NCI-H2029 (cell line): ENCODE measurements at places on chromosomes 5 and 9.

- no peak for DNase-seq
Measured at GRCh38 chr9:21795483-21795882, 7.0 kb upstream of the MTAP start.

DNA sequence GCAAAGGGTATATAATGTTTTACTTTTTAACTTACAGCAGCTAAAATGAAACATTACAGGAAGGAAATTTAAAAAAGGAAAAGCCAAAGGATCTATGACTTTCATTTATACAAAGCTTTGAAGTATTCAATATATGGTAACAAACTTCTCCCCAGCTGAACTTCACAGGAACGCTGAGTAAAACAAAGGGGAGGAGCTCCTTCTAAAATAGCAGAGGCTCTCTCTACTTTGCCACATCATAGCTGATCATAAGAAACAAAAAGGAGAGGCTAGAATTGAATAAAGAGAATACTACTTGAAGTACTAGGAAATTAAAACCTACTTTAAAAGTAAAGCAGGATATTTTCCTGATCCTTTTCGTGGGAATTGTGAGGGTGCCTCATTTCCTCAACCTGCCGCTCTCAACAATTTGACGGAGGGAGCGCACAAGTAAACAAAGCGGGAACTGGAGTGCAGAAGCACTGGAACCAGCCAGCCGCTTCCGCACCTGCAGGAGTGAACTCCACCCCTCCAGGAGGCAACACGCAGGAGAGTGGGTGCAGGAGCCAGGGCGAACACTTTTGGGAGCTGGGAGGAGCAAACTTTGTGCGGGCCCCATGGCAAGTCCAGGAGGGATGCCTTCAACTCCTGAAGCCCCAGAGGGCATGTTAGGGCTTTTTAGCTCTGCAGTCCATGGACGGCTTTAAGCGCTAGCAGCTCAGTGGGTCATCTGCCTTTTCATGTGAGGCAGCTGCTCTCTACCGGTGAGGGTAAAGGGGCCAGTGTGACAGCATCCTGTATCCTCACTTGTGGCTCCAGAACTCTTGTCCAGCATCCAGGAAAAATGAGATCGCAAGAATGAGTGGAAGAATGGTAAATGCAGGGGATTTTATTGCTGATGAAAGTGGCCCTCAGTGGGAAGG lies 757.4 kb downstream of the PTPRD start:
- DNase-seq: peak; percentile 4

- no peak for DNase-seq
Measured at GRCh38 chr5:147442224-147442623, 67.6 kb downstream of the DPYSL3 start.

- DNase-seq: no peak
Measured at GRCh38 chr9:116467740-116468351, 219.3 kb upstream of the TRIM32 start.

DNA sequence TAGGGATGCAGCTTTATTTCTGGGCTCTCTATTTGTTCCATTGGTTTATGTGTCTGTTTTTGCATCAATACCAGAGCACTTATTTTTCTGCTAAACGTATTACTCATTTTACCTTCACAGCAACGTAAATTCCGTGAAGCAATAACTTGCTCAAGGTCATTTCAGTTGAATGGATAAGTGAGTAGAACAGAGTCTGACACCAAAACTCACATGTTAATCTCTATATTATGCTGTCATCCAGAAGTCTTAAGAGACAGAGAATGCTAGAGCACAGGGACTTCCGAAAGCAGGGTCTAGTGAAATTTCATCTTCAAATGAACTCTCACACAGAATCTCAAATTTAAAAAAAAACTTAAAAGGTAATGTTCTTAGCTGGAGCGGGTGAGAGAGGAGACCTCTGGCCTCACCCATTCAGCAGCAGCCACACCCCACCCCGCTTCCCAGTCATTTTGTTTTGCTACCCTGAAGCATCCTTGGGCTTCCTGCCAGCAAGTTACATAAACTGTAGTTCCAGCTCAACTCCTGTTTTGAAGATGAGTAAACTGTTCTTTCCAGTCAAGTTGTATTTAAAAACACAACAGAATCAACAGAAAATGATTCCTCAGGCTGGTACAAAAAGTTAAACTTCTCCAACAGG lies 69.3 kb downstream of the TRIM36 start:
- DNase-seq: no peak

GRCh38 chr5:102678267-102679058 lies 76.6 kb upstream of the PAM start:
- DNase-seq: no peak

DNA sequence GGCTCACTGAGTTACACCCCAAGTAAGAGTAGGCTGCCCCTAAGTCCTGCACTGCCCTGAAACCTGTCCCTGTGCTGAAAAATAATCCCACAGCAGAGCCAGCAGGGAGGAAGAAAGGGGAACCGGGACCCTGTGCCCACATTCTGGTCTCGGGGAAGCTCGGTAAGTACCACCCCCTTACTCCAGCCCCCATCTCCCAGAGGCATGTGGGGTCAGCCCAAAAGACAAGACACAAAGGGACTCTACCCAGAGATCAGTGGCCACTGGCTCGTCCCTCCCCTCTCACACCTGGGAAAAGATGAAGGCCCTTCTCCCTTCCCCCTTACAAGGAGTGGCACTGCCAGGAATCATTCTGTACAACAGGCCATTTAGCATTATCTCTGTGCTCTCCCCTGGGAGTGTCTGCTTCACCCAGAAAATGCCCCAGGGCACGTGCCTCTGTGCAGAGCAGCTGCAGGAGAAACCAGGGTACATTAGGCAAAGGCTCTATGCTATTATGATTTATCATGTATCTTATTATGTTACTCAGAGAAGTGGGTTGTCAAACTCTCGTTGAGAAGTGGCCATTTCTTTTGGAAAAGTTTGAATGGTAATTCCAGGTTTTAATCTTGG lies 71.3 kb downstream of the NDFIP1 start:
- DNase-seq: no peak

GRCh38 chr5:130090569-130091270 lies 186.5 kb downstream of the CHSY3 start:
- no peak for DNase-seq

- no peak for DNase-seq
Measured at GRCh38 chr9:127102176-127102575, 20.3 kb downstream of the ANGPTL2 start.

DNA sequence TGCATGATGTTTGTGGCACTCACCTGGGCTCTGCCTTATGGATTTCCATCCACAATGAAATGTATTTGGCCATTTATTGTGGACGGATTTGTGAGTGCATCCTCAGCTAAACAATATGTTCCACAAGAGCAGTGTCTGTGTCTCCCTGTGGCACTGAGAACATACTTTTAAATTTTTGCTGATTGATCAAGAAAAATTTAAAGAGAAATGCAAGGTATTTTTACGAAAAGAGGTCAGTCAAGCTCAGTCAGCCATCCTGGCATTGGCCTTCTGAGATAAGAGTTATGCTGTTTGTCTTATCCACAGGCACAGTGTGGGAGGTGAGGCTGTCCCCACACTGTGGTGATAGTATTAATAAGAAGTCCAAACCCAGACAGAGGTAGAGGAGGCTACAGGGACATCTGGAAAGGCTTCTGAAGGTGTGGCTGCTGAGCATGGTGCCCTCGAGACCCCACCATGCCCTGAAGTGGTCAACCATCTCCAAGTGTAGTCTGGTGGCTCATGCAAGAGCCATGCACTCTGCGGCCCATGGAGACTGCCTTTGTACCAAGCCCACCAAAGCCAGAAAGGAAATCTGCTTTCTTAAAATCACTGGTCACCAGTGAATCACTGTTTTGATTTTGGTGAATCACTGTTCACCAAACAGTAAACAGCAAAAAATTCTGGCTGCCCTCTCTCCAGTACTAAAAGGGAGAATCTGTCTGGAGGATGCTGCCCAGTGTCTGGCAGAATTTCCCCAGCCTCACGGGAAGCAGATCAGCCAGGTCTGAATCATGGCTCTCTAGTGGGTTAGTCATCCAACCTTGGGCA lies 28.8 kb downstream of the SPOCK1 start:
- no peak for DNase-seq

DNA sequence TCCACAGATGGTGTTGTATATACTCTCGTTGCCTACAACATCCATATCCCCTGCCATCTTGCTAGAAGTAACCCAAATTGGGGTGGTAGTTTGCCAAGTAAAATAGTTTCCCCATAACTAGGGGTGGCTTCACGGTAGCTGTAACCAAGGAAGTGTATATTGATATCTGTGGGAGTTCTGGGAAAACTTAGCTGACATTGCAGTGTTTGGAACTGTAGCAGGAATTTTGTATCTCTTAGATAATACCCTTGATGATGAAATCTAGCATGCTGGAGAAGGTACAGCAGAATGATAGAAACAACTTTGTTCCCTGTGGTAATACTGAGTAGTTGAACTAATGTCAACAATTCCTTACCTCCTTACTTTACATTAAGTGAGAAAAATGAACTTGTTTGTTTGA lies 29.8 kb downstream of the FBXL7 start:
- DNase-seq: no peak

GRCh38 chr5:32538031-32538547 lies 47.3 kb upstream of the SUB1 start:
- DNase-seq: peak; percentile 58

GRCh38 chr9:36872641-36873040 lies 161.4 kb downstream of the PAX5 start:
- DNase-seq: no peak

DNA sequence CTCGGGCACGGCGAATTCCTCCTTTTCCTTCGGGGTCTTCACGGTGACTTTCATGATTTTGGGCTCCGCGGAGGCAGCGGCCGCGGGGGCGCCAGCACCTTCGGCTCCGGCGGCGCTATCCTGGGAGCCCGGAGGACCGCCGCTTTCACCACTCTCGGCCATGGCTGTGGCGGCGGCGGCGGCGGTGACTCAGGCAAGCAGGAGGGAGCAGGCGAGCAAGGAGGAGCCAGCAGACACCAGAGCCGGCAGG lies 315 bp downstream of the UBQLN1 start:
- DNase-seq: peak; percentile 70

DNA sequence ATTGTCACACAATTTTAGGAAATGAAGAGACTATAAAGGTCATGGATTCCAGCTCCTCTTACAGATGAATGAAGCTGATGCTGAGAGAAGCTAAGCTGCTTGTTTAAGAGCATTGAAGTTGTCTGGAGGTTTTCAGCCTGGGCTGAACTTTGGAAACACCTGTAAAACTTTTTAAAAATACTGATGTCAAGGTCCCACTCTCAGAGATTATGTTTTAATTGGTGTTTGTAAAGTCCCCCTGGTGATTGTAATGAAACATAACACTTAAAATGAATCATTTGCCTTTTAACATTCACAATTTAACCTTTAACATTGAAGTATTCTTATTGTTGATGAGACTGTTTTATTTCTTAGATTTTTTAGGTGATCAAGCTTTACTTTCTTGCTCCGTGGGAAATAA lies 16.4 kb downstream of the RAD23B start:
- no peak for DNase-seq

GRCh38 chr5:179609834-179610108 lies 13.7 kb downstream of the HNRNPH1 start:
- DNase-seq: no peak

DNA sequence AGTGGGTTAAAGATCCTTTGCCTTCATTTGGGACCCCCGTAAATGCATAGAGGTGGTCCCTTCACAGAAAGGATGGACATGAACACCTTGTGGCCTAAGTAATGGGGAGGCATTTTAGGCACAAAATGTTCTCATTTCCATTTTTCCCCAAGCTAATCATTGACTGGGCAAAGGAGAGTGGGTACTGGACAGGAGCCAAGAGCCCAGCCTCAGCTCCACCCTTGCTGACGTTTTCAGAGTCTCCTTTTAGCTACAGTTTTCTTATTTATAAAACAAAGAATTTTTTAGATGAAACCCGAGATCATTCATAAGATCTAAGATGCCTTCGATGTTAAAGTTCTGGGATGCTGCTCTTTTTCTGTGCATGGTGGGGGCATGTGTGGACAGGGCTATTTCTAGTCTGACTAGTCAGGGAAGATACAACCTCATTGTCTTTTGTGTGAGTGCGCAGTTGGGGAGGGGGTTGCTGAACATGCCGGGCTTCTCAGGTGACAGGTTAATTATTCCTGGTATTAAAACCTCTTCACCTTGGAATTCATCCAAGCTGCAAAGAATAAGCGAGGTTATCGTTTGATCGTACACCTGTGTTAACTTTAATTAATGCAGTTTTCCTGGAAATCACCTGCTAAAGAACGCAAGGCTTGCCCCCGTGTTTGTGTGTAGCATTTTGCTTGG lies 48.4 kb downstream of the ADAMTS16 start:
- DNase-seq: peak; percentile 53

- no peak for DNase-seq
Measured at GRCh38 chr9:136194540-136194939, 10.4 kb downstream of the LHX3 start.

DNA sequence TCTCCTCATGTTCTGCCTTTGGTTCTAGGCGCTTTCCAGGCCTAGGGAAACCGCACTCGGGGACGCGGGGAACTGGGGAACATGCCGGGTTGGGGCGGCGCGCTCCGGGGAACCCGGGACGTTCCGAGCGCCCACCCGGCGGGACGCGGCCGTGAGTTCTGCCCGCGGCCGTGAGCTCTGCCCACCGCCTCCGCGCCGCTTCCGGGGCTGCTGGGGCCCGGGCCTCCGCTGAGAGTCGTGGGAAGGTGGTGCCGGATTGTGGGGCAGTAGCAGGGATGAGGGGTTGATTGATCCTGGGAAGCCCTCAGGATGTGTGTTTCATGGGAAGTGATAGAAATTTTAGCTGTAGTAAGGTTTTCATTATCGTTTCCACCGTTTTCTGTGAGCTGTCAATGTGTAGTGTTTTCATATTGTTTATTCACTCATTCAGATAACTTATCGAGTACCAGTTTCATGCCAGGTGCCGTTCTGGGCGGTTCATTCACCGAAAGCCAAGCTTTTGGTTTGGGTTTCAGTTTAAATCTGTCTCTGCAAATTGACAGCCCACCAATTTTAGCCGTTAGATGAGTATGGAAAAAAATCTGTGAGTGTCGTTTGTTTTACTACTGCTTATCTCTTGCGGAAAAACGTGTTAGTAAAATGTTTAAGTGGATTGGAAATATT lies 657 bp downstream of the MTRR start:
- no peak for DNase-seq

DNA sequence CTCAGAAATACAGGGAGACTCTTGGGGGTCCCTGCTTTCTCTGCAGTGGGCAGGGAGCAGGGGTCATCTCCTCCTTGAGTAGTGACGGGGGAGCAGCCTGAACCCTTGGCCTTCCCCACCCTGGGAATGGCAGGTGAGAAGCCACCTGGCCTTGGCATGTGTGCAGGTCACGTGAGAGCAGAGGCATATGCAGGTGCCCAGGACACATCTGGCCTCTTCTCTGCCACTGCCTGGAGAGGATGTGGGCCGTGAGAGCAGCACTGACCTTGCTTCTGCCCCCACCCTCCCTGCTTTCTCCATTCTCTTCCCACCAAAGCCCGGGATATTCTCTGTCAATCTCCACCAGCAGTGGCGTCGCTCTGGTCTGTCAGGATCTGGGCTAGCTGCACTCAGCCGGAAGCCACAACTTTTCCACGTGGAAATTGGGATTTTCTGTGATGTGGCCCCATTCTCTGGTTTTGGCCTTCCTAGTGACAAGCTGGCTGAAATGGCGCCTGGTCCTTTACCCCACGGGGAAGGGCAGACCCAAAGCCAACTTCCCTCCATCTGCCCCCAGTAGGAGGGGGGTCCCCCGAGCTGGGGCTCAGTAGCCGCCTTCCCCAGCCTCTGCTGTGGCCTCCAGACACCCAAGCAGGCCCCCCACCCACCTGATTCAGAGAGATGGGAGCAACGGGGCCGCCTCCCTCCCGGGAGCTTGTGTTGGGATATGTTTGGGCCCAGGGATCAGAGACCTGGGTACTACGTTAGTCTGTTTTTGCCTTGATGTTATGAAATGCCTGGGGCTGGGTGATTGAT lies 70.4 kb upstream of the FCN1 start:
- no peak for DNase-seq
